ENCODE measurements at places on chromosomes 1 and 21.

DNA sequence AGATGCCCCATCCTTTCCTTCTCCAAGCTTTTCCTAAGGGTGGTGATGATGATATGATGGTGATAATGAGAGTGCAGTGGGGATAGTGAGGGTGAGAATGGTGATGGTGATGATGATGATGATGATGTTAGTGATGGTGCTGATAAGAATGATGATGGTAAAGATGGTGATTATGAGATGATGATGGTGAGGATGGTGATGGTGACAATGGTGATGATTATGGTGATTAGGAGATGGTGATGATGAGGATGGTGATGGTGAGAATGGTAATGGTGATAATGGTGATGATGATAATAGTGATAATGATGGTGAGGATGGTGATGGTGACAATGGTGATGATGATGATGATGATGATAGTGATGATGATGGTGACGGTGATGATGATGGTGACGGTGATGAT is 4.0 kb downstream of the BSND start:
- DNase-seq = no peak

DNA sequence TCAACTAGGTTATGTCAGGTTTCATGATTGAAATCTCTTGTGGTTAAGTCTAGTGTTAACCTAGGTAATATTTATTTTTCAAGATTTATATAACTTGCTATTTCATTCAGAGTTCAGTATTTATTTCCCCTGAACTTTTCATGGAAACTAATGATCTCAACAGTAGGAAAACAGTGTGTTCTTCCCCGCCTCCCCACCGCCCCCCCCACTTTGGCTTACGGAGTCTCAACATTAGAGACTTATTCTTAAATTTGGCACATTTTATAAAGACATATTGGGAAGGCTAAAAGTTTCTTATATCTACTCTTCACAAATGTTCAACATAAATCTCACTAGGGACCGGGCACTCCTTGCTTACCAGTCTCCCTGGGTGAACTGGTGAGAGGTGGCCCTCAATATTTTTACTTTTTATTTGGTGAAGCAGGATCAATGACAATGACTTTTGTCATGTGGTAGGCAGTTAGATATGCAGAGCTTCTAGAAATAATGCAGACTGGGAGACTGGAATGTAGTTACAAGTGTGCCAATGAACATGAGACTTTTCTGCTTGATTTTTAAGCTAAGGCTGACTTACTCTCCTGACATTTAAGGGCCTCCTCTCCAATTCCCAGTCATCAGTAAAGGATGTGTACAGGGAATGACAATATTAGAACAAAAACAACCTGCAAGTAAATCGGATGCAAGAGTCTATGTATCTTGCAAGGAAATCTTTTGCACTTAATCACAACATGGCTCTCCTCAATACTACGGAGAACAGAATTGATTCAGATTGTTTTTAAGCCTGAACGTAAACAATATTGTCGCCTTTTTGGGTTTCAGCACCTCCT is 1.7 kb upstream of the MAN1A2 start:
- DNase-seq = no peak

DNA sequence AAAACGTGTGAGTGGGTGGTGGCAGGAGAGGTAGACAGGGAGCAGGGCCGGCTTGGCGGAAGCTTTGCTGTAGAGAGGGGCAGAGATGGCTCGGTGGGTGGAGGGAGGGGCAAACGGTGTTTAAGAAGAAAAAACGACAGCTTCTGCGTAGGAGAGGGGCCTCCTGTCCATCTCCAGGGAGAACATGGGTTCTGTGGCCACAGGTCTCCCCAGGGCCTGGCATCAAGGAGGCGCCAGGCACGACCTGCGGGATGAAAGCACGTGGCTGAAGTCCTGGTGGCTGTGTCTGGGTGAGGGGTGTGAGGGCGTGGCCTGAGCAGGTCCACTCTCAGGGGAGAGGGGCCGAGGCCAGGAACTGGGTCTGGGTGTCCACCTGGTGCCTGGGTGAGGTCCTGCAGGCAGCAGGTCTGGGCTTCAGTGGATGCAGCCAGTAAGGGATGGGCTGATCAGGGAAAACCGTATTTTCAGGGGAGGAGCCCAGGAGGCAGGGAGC is 940 bp upstream of the PRKCZ start:
- DNase-seq = no peak

GRCh38 chr21:34027721-34028461 is 45.5 kb upstream of the MRPS6 start:
- DNase-seq = no peak

GRCh38 chr1:225228871-225229303 is 199.0 kb downstream of the LBR start:
- no peak for DNase-seq

- DNase-seq = no peak
Observed at GRCh38 chr1:161273402-161273801, 14.9 kb downstream of the PCP4L1 start.

- no peak for DNase-seq
Observed at GRCh38 chr21:26946744-26947446, 20.0 kb downstream of the ADAMTS5 start.

- DNase-seq = no peak
Observed at GRCh38 chr1:232172563-232172962, 457.4 kb downstream of the SIPA1L2 start.

GRCh38 chr21:44539991-44540666 is at the start of gene KRTAP10-1:
TSS of gene KRTAP10-1 (minus strand) at chr21:44540195. CDS start at chr21:44540150, 45 bp downstream.
- DNase-seq = no peak

DNA sequence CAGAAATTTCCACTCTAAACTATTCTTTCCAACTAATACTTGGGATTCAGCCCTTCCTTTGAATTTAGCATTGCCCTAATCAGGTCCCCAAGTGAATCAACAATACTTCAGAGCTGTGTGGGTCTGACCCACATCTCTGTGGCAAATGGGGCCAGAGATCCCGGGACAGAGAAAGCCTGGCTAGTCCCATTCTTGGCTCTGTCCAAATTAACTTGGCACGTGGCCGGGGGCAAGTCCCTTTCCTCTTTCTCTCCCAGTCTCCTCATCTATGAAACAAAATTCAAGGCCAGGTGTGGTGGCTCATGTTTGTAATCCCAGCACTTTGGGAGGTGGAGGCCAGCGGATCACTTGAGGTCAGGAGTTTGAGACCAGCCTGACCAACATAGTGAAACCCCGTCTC is 6.3 kb upstream of the ZC3H12A start:
- no peak for DNase-seq

DNA sequence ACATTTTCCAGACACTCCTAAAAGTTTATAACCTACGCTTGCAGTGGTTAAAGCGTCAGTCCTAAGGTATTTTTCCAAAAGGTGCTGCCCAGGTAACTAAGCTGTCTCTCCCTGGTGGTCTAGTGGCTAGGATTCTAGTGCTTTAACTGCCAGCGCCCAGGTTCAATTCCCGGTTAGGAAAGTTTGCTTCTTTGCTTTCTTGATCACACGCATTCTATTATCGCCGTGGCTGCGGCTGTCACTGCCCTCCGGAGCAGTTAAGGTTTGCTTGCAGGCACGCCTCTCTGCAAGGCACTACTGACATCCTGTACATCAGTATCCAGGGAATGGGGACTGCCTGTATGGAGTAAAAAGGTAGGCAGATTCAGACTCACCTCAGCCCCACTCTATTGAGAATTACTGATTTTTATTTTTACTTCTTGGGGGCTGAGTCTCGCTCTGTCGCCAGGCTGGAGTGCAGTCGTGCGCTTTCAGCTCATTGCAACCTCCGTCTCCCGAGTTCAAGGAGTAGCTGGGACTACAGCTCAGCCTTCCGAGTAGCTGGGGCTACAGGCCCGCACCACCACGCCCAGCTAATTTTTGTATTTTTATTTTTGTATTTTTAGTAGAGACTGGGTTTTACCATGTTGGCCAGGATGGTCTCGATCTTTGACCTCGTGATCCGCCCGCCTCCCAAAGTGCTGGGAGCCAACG is 53.2 kb upstream of the CFAP126 start:
- no peak for DNase-seq

DNA sequence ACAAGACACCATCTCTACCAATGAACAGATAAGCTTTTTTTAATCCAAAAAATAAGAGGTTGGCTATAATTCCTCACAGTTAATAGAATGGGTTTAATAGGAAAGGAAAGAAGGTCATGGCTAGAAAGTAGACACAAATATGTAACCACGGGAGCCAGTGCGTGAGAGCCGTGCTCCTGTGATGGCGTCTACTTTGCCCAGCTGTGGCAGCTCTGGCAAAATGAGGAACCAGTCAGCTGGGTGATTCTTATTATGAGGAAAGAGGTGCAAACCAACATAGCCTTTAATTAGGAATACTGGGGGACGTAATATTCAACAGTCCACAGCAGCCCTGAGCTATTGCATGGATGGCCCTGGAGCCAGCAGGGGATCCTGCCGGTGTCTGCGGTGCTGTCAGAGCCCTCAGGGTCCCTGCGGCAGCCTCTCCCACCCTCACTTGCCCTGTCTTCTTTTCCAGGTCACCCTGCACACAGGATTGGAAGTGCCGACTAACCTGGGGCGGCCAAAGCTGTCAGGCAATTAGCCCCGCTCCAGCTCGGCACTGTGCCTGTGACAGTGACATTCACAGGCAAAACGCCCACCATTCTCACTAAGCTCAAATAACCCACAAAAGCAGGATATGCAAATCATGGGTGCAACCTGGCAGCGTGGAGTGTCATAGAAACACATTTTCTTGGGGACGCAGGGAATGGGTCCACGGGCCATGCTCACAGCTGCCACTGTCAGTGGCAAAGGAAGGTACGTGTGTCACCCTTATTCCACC is 25.9 kb upstream of the GNPAT start:
- DNase-seq = no peak

GRCh38 chr1:245603311-245603865 is 448.6 kb downstream of the KIF26B start:
- no peak for DNase-seq

GRCh38 chr1:1275836-1276235 is 2.2 kb upstream of the UBE2J2 start:
- no peak for DNase-seq

DNA sequence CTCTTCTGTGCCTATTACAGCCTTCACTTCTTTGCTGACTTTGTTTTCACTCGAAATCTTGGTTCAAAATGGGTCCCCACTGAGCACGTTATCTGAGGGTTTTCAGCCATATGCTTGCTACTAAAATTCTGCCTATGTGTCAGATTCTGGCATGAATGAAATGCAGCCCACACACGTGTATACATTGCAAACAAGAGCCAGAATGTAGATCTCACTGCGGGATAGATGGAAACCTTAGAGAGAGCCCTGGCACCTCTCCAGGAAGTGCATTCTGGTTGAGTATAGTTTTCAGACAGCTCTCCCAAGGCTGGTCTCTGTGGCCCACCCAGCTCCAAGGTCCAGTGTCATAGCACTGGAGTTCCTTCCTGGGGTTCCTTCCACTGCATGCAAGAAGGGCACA is 234.7 kb upstream of the GJB5 start:
- DNase-seq = no peak

DNA sequence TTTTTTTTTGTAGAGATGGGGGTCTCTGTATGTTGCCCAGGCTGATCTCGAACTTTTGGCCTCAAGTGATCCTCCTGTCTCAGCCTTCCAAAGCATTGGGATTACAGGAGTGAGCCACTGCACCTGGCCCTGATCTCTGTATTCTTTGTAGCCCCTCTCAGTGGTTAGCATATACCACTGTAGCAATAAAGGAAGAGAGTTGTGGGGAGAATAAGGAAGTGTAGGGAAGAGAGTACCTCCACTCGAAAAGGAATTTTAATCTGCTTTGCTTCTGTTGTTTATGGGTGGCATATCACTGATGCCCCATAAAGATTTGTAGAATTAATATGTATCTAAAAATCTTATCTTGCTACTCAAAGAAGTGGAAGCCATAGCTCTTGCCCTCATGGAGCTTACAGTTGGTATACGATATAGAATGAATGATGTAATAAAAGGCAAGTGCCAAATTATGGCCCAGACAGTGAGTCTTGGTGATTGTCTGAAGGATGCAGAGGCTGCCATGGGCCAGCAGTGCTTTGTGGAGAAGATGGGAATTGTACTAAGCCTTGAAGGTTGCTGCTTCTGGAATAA is 96.0 kb downstream of the CLIC6 start:
- no peak for DNase-seq

GRCh38 chr1:106278716-106279115 is 777.8 kb upstream of the PRMT6 start:
- DNase-seq = no peak

DNA sequence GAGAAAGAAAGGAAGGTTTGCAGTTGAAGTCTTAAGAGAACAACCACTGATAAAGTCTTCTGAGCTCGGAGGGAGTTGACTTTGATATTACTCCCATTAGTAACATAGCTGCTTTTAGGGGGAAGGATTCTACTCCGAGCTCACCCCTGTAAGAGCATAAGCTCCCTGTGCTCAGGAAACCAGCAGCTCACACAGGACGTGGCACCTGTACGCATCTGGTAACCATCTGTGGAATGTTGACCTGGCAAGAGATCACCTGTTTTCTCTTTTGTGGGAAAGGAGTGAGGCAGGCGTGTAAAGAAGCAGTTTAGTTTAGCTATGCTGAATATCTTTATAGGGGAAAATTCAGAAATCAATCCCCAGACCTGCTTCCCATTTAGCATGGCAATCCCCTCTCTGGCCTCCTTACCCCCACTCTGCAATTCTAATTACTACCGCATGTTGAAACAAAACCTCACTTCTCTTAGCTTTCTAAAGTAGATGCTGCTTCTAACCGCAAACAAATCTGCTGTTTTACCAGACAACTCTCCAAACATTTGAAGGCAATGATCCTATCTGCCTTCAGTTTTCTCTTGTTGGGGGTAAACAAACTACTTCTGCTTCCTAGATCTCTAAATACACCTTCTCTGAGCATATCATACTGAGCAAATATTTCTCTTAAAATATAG is 121.8 kb upstream of the KCNK1 start:
- DNase-seq = no peak

DNA sequence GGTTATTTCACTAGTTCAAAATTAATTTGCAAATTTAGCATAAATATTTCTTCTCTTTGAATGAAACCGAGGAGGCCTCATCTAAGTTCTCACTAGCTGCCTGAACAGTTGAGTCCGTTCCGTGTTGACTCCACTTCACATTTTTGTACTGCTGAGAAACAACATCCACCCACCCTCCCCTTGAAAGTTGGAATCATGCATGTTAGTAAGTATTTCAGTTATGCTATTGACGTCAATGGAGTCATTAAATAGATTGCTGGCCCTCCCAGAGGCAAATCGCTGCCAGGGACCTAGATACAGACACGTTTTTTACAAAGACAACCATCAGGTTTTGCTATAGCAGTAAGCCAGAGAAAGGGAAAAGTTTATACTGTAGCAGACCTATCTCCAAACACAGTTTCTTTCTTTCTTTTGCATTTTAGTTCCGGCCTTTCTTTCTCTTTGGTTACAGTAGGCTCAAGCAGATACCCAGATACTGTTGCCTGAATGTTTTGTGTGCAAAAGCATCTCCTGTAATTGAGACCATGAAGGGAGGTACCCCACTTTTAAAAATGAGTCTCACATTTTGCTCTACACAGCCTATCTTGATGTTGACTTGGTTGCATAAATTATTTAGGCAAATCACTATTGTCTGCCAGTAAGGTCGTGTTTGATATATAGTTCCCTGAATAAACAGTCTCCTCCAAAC is 262.6 kb upstream of the SGIP1 start:
- DNase-seq = no peak

- no peak for DNase-seq
Observed at GRCh38 chr1:175673371-175674150, 69.8 kb downstream of the TNR start.

Measured in activated CD8-positive, alpha-beta memory T cell treated with anti-CD3 and anti-CD28 coated beads for 4 hours (primary cell).